ENCODE measurements at places on chromosomes 5 and 9.

GRCh38 chr5:39716532-39717028 lies 291.8 kb upstream of the DAB2 start:
- peak; percentile 66 for ATAC-seq

DNA sequence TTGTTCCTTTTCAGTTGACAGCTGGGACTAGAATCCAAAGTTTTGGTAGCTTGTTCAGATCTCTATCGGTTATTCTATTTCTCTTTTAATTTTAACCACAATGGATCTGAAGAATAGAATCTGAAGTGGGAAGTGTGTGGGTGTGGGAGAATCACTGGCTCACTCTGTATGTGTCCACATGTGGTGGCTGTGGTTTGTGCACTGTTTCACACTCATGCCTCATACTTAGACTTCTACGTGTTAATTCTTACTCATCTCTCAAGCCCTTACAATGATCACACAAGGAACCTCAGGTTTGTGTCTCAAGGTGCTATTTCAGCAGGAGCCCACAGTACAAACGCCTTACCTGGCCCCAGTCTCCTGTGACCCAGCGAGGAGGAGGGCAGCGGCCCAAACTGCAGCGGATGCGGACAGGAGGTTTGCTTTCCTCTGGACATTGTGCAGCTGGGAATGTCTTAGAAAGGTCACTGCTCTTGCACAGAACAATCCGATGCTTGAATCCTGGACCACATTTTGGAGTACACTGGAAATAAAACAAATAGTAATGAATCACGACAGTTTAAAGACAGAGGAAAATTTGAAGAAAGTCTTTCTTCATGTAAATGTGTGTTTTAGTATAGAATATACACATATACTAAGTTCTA lies 309.1 kb downstream of the ADAMTS6 start:
- peak; percentile 100 for ATAC-seq

DNA sequence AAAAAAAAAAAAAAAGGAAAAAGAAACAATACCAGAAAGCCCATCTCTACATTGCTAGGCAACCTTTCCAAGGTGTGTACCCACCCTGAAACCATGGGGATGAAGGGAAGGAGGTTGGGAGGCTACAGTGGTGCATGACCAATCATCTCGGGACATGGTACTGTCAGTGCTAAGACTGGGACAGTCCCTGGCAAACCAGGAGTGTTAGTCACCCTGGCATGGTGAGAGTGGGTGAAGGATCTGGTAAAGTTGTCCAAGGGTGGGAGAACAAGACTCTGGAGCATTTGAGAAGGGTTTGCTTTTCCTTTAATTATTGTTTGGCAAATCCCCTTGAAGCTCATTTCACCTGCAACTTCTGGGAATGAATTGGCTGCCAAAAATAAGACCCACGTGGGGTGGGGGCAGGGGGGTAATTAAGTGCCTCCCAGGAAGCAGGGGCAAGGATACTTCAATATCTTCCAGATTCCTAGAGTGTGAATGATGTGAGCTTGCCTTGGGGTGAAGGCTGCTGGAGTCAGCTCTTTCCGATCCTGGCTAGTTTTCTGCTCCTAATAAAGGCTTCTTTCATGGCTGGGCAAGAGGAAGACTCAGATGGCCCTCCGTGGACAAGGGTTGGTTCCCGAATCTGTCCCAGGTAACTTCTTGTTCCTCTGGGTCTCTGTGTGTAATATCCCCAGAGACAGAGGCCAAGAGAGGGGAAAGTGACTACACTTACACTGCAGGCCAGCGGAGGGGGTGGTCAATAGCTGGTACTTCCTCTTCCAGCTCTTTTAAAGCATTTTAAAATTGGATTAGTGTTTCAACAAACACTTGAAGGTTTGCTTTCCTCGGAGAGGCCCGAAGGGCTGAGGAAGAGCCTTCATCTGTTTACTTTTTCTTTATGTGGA lies 61.6 kb upstream of the SPRY4 start:
- peak; percentile 94 for ATAC-seq

DNA sequence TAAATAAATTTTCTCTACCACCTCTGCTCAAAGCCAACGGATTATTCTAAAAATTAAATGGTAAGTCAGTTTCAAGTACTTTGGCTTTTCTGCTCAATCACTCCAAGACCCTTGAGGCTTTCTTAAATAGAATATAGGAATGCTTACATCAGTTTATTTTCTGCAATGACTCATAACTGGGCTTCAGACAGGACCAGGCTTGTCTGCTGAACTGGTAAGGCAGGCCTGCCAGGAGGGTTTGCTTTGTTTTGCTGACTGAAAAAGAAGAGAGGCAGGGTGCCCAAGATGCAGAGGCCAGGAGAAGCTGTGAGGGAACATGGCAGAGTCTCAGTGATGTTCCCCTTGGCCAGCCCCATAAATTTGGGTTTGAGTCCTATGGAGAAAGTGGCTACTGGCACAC lies 60.3 kb upstream of the EPB41L4A start:
- ATAC-seq, result no peak

GRCh38 chr9:131475956-131476776 lies 26.6 kb upstream of the POMT1 start:
- ATAC-seq, result no peak

DNA sequence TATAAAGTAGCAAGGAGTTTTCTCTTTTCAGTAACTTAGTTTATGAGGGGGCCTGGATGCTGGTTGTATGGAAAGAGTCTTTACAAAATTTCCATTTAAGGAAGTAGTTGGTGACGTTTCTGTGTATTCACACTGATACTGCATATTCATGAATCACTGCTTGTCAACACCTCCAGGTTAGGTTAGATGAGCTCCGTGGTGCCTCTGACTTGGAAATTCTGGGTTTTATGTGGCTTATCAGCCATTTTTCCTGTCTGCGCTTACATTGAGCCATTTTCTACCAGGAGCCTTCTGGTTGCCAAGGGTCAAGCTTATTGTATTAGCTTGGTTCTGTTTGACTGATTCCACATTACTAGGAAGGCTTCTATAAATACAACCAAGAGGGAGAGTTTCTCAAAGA lies 128.3 kb downstream of the SLC28A3 start:
- no peak for ATAC-seq

Measured in activated T-helper 17 cell treated with anti-CD3 and anti-CD28 coated beads, Interleukin-2, amount 50 U/mL, for 72 hours (primary cell).